Central memory CD4-positive, alpha-beta T cell (primary cell): ENCODE measurements at places on chromosomes 12 and 14.
A peak's percentile ranks its signal among the peaks of the same experiment; 100 is the strongest.

GRCh38 chr12:109153821-109154441 lies 37.5 kb downstream of the ACACB start:
- no peak for DNase-seq

DNA sequence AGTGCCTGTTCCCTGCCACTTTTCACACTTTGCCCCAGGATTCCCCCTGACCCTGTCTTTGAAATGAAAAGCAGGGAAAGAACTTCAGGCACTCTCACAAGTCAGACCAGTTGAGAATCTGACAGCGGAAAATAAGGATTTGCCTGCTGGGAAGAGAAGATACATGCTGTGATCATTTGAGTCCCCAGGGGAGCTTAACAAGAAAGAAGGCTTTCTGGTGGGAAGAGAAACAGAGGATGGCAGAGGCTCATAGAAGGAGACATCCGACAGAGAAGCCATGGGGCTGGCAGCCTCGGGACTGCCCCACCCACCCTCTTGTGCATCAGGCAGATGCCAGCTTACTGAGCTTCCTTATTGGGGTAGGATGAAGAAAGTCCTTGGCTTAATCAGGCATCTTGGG lies 11.9 kb downstream of the TTC9 start:
- no peak for DNase-seq

DNA sequence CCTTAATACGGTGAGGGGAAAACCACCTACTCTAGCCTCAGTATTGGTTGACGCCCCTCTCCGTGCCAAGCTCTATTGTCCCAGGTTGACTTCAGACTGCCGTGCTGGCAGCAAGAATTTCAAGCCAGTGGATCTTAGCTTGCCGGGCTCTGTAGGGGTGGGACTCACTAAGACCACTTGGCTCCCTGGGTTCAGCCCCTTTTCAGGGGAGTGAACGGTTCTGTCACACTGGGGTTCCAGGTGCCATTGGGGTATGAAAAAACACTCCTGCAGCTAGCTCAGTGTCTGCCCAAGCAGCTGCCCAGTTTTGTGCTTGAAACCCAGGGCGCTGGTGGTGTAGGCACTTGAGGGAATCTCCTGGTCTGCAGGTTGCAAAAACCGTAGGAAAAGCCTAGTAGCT lies 107.1 kb downstream of the NUBPL start:
- DNase-seq, result no peak

- no peak for DNase-seq
Observed at GRCh38 chr14:55850825-55851241, 267.4 kb upstream of the PELI2 start.

DNA sequence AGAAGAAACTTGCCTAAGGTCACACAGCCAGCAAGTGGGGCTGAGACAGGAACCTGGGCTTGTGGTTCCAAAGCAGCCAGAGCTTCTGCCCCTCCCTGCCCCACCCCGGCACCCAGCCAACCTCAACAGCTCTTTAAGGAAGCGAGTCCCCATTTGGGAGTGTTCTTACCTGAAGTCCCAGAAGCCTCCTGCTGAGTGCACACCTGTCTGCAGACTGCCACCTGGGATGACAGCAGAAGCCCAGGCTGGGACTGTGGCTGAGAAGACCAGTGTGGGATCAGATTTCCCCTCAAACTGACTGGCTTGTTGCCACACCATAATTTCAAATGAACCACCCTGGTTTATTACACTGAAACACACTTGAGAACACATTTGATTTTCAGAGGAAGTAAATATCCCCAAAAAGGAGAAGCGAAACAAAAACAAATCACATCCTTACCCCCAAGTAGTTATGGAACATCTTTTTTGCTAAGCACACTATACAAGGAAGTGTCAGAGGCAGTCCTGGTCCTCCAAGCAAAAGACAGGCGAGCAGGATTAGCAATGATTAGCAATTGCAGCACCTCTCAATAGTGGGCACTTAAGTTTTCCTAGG lies 6.3 kb upstream of the RIN3 start:
- no peak for DNase-seq

DNA sequence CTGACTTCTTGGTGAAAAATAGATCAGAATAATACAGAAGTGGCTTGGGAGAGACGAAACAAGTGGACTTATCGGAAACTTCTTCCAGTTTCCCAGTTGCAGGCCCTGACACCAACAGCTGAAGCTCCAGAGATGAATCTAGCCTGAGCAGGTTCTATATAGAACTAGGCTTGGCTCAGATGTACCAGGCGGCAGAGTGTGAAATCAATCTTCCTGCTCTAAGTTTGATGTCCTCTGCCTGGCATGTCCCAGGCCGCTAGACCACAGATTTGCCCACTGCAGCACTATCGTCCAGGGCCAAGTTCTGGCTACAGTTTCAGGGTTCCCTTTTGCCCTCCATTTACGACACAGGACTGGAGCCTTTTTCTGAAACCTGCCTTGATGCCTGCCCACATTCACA lies 91.3 kb upstream of the PLEKHA5 start:
- DNase-seq, result no peak

DNA sequence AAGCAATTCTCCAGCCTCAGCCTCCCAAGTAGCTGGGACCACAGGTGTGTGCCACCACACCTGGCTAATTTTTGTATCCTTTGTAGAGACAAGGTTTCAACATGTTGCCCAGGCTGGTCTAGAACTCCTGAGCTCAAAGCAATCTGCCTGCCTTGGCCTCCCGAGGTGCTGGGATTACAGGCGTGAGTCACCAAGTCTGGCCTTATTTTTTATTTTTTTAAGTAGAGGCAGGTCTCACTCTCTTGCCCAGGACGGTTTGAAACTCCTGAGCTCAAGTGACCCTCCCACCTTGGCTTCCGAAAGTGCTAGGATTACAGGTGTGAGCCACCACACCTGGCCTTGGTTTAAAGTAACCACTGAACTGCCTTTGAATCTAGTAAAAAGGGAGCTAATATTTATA lies 56.8 kb downstream of the SPPL3 start:
- DNase-seq, result no peak

- DNase-seq, result no peak
Observed at GRCh38 chr12:123085730-123086487, 65.0 kb downstream of the PITPNM2 start.

DNA sequence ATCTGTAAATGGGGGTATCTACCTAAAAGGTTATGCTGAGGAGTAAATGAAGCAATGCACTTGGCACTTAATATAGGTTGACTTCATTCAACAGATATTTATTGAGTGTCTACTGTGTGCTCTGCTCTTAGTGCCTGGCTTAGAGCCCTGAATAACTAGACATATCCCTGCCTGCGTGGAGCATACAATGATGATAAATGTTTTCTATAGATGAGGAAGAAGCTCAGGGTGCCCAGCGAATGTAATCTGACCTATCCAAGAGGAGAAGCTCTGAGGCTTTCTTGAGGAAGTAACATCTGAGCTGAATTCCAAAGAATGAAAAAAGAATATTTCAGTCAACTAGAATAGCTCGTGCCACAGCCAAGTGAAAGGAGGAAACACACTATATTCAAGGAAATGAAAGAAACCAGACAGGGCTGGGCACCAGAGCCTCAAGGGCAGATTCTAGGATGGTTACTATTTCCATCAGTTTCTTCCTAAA lies 17.9 kb upstream of the HIGD1C start:
- no peak for DNase-seq

- DNase-seq, result peak; percentile 12
Observed at GRCh38 chr12:29519585-29520182, 22.2 kb upstream of the OVCH1 start.

DNA sequence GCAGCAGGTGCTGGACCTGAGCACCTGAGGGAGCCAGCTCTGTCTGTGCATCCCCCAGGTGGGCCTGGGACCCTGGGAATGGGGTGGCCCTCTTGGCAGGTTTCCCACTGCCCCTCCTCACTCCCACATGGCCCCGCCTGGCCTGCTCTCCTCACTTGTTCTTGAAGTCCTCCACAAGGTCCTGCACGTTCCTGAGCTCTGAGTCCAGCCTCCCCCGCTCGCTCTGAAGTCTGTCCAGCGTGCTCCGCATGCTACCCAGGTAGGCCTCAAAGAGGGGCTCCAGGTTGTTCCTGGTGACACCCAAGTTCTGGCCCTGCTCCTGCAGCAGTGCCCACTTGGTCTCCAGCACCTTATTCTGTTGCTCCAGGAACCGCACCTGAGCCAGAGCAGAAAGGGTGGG lies 2.9 kb downstream of the KRT79 start:
- no peak for DNase-seq

- no peak for DNase-seq
Observed at GRCh38 chr12:48279101-48279500, 71.6 kb downstream of the ZNF641 start.

DNA sequence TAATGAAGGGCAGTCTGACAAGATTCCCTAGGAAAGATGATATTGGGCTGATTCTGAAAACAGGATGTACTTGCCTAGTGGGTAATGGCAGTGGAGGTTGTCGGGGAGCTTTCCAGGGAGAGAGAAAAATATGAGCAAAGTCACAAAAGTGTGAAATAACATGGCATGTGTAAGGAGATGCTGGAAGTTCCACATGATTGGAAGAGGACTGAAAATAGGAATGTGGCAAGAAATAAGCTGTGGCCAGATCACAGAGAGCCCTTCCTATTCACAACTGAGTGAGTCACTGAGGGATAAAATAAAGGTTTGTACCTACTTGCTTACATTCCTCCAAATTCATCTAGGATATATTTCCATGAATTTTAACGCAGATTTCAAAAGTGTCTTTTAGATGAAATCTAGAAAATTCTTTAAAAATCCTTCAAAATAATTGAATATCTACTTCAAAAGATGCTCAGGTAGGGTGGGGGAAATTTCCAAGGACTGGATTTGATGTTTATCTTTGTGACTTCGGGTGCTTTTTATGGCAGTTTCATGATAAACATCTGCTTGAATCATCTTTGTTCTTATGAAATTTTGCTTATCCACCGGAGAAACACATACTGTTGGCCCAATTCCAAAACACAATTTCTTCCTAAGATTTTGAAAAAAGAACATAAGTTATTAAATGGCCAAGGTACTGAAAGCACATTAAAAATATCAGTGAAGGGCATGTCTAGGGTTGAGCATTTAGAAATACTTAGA lies 36.3 kb upstream of the SLC2A13 start:
- DNase-seq, result no peak

- DNase-seq, result no peak
Observed at GRCh38 chr12:117494833-117495655, 133.6 kb upstream of the NOS1 start.

DNA sequence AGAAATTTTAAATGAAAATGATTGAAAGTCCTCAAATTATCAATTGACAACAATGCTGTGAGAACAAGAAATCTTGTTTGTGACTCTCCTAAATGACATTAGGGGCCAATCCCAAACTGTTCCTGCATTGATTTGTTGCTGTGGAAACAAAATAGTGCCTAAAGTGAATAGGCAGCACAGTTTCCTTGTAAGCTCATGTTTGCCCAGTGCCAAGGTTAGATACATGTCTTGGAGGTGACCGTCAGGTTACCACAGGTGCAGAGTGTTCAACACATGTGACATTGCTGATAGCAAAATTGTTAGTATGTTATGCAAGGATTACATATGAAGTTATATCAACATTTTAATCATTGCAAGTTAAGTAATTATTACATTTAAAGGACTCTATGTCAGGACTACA lies 292.6 kb downstream of the ACSS3 start:
- DNase-seq, result no peak

DNA sequence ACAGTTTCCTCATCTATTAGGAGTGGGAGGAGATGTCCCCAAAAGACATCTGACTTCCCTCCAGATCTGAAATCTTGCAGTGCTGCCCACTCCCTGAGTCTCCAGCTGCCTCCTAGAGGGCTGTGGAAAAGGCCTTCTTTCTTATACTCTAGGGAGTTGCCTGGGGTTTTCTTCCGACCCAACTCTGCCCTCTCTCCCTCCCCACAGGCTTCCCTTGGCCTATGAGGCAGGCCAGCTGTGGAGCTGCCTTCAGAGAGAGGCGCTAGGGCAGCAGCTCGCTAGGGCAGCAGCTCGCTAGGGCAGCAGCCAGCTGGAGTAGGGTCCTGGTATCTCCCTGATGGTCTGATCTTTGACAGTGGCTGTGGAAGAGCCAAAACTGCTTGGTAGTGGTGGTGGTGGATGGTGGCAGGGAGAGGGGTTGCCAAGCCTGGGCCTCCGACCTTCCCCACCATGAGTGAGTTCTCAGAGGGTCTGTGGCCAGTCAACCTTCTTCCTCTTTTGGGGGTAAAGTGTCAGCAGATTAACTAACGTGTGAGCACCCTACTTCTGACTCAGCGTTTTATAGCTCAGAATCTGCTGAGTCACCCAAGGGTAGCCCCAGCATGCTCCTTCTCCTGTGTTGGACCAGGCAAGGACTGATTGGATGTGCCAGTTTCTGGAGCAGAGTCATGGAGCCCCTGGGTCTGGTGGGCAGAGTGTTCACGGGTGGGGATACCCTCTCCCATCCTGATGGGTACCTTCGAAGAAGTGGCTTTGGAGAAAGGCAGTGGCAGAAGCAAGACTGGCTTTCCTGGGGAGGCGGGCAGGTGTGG lies 2.3 kb downstream of the SLC48A1 start:
- no peak for DNase-seq

GRCh38 chr14:94979891-94980290 lies 177.4 kb downstream of the DICER1 start:
- DNase-seq, result no peak

- no peak for DNase-seq
Observed at GRCh38 chr12:88578276-88579160, 1.8 kb downstream of the KITLG start.

DNA sequence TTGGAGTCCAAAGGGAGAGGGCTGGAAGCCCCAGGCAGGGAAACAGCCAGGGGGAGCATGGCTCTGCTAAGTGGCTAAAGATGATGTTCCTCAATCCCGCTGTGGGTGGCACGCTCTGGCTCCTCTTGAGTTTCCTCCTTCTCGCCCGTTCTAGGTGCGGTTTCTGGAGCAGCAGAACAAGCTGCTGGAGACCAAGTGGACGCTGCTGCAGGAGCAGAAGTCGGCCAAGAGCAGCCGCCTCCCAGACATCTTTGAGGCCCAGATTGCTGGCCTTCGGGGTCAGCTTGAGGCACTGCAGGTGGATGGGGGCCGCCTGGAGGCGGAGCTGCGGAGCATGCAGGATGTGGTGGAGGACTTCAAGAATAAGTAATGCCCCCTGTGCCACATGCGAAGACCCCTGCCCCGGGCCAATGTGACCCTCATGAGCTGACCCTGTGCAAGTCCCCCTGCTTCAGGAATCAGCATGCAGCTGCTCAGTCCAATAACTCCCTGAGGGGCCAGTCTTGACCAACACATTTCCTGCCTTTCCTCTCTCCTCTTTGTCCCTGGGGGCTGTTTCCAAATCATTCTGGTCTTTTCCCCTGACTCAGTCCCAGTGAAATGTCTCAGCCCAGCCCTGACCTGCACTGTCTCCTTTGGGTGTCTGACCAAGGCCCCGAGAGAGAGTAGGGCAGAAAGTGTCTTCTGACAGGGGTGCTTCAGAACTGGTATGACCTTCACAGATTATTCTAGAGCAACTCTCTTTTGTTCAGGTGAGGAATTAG lies 2.1 kb downstream of the KRT7 start:
- DNase-seq, result no peak

DNA sequence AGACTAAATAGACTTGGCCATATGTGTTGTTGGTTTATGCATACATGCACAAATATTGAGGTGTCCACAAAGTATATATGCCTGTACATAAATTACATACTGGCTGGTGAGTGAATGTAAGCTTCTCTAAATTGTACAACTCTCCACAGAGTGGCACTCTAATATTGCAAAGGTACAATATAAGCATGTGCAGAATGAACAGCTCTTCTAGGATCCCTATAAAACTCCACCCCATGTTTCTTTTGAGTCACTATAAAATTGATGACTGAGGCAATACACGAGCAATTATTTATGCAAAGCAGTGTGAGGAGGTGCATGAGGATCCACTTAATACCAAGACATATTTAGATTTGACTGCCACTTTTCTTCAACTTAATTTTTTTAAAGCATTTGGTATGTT lies 172.2 kb downstream of the NAV3 start:
- no peak for DNase-seq

GRCh38 chr14:102066041-102066451 lies 20.8 kb downstream of the HSP90AA1 start:
- no peak for DNase-seq

GRCh38 chr12:64097366-64098105 lies 124.6 kb downstream of the KICS2 start:
- no peak for DNase-seq
